ENCODE measurements at places on chromosomes 16 and 17.

DNA sequence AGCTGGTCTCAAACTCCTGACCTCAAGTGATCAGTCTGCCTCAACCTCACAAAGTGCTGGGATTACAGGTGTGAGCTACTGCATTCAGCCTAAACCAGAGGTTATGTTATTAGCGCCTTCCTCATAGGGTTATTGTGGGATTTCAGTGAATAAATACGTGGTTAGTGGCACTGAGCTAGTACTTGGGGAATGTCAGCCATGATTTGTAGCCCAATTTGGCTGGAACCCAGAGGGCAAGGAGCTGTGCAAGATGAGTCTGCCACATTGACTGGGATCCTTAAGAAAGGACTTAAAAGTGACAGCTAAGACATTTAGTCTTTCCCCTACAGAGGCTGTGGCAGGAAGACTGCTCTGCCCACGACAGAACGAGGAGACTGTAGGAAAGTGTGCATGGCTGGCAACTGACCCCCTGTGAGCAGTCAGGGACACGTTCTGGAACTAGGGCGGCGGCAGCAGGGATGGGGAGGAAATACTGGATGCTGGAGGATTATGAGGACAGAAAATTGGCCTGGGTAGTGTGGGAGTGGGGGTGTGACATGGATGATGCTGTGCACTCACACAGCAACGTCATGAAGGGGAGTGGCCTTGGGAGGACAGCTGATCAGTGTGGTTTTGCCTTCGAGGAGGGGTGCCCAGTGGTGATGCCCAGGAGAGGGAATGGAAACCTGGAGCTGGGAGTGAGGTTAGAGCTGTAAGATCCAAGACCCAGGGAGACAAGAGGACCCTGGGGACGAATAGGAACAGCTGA, 14.6 kb downstream of the ATP5PD start:
- DNase-seq = peak; percentile 41

GRCh38 chr16:5863071-5863606, 765.5 kb upstream of the EEF2KMT start:
- DNase-seq = no peak

DNA sequence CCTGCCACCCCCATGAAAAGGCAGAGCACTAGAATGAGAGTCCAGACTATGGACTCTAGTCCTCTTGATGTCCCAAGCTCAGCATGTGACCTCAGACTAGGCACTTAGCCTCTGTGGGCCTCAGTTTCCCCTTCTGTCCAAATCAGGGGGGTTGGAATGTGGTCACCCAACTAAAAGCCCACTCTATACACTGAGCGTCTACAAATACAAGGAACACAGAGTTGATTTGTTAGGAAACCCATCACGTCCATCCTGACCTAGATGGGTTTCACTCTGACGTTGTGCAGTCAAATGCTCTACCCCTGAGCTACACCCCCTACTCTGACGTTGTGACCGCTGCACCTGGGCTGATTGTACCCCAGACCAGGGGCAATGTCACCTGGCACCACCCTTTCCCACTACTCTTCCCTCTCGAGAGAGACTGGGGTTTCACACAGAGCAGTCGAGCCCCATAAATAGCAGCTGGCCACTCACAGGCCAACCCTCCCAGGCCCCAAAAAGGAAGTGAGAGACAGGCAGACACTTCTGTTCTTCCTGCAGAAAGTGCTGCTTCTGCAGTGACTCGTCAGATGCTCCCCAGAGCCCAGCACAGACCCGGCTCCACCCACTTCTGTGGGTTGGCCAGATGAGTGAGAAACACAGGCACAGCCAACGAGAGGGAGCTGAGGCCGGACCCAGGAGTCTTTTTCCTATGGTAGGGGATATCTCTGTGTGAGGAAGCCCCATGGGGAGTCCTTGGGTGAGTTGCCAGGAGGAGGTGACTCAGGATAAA, 16.1 kb upstream of the TNFRSF13B start:
- peak; percentile 39 for DNase-seq

- no peak for DNase-seq
Measured at GRCh38 chr17:70138291-70138865, 31.0 kb upstream of the KCNJ2 start.

DNA sequence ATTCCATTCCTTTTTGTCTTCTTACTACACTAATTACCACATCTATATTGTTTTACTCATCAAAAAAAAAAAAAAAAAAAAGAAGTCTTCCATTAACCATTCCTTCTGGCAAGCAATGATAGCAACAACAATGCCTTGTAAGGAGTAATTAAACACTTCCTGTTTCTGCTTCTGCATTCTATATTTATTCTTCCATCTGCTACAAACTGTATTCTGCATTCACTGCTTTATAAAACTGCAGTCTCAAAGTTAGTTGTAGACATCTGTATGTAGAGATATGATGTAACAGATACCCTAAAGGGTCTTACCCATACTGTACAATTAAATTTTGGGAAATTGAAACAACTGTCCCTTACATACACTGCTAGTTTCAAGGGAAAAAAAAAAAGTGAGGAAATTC, 28.7 kb upstream of the ABCA6 start:
- DNase-seq = no peak

DNA sequence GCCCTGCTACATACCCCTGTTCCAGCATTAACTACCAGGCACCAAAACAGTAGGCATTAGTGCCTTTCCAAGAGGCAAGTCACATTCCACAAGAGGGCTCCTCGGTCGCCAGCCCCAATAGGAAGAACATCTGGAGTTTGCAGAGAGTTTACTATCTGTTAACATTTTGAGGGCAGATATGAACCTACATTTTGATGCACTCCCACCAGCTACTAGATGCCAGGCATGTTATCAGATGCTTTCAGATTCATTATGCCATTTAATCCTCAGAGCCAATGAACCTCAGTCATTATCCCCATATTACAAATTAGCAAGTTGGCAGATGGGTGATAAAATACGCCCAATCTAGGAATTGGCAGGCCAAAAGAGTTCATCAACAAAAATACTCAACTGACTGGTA, 4.2 kb upstream of the CMTM2 start:
- no peak for DNase-seq

GRCh38 chr17:64739316-64740058, 77.4 kb upstream of the SMURF2 start:
- DNase-seq = no peak

DNA sequence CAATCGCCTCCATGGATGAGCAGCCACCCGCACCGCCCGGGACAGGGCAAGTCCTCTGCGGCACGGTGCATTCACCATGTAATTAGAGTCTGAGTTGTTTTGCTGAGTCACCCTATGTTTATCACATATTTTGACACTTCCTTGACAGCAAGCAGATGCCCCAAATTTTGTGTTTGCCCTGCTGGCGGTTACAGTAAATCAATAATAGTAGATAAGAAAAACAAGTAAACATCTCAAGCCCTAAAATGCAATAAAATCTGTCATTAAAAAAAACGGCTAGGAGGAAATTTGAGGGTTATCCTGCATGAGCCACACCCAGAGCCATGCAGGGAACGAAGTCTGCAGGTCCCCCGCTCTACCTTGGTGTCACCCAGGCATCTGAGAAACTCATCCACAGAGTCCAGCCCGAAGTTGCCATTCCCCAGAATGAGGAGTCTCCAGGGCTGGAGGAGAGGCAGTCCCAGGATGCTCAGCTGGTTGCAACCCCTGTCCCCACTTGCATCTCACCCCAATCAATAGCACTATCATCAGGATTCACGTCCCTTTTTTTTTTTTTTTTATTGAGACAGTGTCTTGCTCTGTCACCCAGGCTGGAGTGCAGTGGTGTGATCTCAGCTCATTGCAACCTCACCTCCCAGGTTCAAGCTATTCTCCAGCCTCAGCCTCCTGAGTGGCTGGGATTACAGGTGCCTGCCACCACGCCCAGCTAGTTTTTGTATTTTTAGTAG, 16.5 kb upstream of the ST6GALNAC1 start:
- no peak for DNase-seq

DNA sequence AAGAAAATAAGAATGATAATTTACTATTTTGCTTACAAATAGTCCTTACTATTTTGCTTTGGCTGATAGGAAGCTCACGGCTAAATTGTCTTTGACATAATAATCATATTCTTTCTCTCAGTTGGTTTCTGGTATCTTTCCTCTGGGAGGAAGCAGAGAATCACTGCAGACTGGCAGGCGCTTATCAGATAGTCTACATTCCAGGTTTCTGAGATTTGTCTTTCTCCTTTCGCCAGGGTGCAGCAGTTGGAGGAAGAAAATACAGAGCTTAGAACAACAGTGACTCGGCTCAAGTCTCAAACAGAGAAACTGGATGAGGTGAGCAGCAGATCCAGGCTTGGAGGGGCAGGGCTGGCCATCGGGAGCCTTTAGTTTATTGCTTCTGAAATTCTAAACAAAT, 136.1 kb downstream of the RAB11FIP4 start:
- DNase-seq = no peak

GRCh38 chr17:54339731-54340130, 517.0 kb downstream of the KIF2B start:
- no peak for DNase-seq

DNA sequence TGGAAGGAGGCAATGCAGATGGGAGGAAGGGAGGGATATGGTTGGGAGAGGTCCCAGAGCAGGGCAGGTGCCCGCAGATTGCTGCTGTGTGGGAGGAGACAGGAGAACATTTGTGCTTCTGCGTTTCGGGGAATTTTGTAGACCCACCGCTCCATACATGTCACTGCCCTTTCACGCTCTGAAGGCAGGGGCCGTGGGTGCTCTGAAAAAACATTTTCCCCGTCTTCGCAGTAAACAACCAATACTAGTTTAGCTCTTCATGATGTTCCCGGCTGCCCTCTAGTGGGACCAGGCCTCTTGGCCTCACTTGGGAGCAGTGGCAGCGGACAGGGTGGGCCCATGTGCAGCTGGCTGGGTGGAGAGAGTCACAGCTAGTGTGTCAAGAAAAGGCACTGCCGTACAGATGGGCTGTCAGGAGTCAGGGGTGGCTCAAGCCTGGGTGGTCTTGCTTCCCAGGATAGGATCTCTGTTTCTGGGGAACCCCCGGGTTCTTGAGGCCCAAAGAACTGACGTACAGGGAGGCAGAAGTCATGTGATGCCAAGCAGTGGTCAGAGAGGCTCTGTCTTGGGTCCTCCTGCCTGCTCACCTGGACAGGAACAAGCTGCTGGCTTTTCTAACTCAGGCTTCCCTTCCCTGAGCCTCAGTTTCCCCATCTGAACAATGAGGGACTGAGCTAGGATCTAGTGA, 46.5 kb upstream of the CPNE2 start:
- no peak for DNase-seq

GRCh38 chr16:17723531-17724134, 252.9 kb upstream of the XYLT1 start:
- DNase-seq = no peak

DNA sequence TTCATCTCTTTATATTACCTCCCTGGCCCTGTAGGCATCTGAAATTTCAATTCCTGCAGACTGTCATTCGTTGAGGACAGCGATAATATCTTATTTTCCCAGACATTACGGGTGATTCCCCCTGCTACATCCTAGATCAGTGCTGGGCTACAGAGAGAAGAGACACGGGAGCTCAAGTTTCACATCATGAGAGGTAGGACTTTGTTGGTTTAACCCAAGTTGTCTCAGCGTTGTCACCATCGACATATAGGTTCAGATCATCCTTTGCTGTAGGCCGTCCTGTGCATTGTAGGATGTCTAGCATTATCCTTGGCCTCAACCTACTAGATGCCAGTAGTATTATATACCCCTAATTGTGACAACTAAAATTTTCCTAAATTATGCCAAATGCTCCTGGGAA, 19.3 kb downstream of the MT1X start:
- no peak for DNase-seq

GRCh38 chr16:17947165-17947564, 389.4 kb downstream of the NPIPA8 start:
- DNase-seq = no peak

GRCh38 chr16:1308036-1308976, 1.1 kb upstream of the UBE2I start:
- DNase-seq = no peak

DNA sequence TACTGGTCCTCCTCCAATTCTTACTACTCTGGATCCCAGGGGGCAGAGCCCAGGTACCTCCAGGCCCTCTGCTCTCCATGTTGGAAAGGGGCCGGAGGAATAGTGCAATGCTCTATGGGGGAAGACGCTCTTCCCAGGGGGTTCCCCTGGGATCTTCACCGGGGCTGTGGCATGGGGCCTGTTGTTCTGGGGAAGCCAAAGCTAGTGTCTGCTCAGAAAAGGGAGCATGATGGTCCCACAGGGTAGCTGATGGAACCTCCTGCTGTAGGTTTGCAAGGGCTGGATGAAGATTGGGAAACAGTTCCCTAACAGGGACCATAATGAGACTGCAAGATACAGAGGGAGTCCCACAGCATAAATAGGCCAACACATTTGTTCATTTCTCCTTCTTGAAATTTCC, 114.7 kb downstream of the IRX5 start:
- no peak for DNase-seq

- DNase-seq = no peak
Measured at GRCh38 chr16:55264949-55265348, 59.1 kb upstream of the IRX6 start.

DNA sequence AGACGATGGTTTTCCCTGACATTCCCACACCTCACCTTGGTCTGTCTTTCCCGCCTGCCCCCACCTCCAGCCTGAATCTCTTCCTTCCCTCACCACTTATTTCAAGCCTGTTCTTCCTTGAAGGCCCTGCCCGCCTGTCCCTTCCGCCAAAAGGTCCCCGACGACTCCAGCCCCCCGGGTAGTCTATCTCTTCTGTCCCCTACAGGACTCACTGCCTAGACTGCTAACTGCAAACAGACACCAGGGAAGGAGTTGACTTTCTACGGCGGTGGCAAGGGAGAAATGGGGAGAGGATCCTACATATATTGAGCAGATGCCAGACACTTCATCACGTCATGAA, 53.7 kb downstream of the NT5M start:
- DNase-seq = no peak

- DNase-seq = no peak
Measured at GRCh38 chr17:70717042-70717441, 547.7 kb downstream of the KCNJ2 start.

GRCh38 chr16:50301626-50302471, 35.5 kb downstream of the ADCY7 start:
- peak; percentile 30 for DNase-seq

GRCh38 chr17:76438906-76439305, 14.0 kb downstream of the UBE2O start:
- no peak for DNase-seq

DNA sequence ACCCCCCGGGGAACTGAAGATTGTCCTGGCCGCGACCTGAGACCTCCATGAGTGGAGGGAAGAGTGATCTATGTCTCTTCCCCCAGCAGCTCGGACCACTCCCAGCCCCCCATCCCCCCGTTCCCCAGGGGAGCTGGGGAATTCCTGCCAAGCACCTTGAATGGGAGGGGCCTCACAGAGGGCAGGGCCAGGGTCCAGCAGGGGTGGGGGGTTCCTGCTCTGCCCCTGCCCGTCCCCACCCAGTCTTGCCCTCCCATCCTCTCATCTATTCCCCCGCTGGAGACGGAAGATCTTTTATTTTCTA, 9.4 kb downstream of the TUFM start:
- no peak for DNase-seq

- DNase-seq = no peak
Measured at GRCh38 chr16:19283637-19284036, 1.9 kb upstream of the CLEC19A start.

DNA sequence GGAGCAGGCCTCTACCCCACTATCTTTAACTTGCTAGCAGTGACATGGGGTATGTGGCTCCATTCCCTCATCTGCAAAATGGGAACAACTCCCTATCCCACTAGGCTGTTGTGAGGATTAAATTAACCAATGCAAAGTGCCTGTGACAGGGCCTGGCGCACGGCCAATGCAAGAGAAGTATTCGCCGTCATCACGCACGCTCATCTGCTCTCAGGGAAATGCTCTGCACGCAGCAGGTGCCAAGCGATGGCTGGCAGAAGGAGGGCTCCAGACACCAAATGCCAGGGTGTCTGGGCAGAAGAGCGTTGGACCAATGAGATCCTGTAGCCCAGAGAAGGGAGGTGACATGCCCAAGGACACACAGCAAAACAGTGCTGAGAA, 17.3 kb downstream of the FAM83G start:
- DNase-seq = no peak

Measured in HS-27A (cell line).